Stimulated activated naive CD8-positive, alpha-beta T cell treated with anti-CD3 and anti-CD28 coated beads, Interleukin-15, amount 100 ng/mL, for 72 hours (primary cell): ENCODE measurements at places on chromosomes 2 and 18.

GRCh38 chr2:232890896-232891601, 21.0 kb downstream of the SNORC start:
- no peak for DNase-seq

- DNase-seq = no peak
Measured at GRCh38 chr18:47931718-47932103, 1.3 kb upstream of the SMAD2 start.

DNA sequence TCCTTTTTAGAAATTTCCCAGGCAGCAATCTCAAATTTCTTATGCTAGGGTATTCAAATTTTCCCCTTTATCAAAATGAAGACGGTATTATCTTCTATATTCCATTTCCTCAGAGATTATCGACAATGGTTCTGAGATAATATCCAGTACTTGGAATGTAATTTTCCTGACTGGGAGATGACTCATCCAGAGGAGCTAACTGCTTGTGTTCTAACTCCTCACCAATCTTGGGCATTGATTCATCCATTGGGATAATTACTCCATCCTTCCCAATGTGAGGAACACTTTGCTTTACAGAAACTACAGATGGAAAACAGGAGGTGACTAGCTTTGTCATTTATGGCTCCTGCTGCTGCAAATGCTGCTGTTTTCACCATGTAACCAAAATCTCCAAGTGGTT, 239.4 kb upstream of the LYPD1 start:
- no peak for DNase-seq

DNA sequence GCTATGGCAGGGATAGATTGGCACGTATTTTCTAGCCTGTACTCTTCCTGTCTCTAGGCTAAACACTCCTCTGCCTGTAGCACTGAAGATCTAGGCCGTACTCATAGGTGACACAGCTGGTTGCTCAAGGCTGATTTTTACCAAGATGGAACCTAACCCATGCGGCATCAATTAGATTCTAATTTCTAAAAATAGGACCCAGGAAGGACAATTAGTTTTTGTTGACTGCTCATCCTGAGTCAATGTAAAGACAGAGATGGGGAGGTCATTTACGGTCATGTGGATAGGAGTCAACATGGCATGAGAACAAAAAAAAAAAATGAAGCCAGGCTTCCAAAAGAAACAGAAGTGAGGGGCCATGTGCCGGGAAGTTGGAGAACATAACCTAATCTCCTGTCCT, 360.7 kb upstream of the ETAA1 start:
- DNase-seq = no peak

DNA sequence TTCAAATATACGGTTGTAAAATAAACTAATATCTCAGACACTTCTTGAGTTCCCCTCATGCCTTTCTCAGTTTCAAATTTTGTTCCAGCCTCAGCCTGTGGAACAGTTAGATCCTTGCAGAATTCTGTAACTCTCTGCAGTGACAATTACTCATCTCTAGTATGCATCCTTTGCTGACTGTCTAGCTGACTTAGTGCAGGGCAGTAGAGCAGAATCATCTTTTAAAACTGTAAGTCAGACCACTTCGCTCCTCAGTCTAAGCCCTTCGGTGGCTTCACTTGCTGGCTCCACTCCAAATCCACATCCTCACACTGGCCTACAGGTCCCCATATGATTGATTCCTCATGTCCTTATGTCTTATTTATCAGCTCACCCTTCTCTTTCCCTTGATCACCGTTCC, 164.1 kb upstream of the ZSWIM2 start:
- DNase-seq = no peak

GRCh38 chr2:73896362-73897239, 3.8 kb downstream of the ACTG2 start:
- DNase-seq = peak; percentile 42

GRCh38 chr2:191128172-191128910, 22.5 kb downstream of the STAT4 start:
- no peak for DNase-seq

DNA sequence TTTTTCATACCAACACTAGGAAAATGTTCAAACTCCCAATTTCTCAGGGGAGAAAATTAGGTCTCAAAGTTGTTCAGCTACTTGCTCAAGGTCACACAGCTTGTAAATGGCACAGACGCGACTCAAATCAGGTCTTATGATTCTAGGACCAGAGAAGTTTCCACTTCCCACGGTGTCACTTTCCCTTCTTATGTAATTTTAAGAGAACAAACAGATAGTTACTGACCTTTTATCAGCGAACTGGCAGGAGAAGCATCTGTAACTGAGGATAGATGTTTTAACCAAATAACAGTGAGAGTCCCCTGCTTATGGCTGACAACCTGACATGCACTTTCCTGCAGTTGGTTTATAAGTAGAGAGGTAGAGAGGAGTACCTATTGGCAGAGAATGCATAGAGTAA, 2.1 kb upstream of the KCNJ3 start:
- no peak for DNase-seq

- DNase-seq = no peak
Measured at GRCh38 chr2:208118918-208119317, 5.4 kb downstream of the CRYGD start.

DNA sequence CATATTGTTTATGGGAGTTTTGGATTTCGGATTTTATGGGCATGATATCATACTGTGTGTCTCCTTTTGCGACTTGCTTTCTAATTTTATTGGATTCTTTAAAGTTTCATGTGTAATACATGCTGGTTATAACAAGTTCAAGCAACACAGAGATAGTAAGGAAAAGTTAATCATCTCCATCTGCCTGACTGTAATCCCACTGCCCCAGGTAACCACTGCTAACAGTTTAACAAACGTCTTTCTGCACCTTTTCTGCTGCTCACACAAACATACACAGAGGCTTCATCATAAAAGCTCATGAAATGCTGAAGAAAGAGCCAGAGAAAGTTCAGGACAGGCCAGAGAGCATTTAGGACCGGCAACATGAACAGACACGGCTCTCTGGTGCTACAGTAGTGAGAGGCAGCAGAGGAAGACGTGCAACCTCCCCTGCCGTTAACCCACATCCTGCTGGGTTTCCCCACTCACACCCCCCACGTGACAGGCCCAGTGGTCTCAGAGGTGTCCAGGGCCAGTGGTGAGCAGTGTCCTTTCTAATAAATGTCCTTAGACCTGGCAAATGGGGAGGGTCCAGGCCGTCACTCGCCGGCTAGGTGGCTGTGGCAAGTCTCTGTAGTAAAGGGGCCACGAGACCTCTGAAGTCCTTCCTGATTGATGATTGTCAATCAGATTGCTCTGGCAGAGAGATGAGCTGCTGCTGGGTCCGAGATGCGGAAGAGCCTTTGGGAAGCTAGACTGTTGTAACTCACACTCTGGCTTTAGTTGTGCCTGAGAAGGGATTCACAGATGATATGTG, 43.0 kb upstream of the SLC1A4 start:
- peak; percentile 66 for DNase-seq

- DNase-seq = no peak
Measured at GRCh38 chr2:240563951-240564560, 3.9 kb downstream of the DUSP28 start.

DNA sequence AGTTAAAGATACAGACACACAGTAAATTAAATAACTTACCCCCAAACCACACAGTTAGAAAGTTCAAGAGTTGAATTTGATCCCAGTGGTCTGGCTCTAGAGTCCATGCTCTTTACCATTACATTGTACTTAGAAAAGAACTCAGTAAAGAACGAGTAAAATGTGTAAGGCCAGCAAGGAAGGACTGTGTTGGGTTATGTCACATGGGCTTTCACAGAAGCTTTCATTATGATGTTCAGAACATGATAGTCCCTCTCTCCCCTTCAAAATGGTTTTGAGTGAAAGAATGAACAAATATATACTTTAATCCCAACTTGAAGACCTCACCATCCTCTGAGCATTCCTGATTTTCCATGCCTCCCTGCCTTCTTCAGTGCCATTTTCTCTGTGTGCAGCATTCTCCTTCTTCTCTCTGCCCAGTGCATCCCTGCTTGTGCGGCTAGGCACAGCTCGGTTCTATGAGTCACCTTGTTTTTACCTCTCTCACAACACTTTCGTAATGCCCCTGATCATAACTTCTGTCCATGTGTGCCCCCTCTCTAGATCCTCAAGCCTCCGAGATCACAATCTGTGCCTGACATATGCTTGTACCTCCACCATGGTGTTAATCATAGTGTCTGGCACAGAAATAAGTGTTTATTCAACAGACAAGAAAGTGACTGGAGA, 22.0 kb downstream of the RASGRP3 start:
- DNase-seq = no peak

DNA sequence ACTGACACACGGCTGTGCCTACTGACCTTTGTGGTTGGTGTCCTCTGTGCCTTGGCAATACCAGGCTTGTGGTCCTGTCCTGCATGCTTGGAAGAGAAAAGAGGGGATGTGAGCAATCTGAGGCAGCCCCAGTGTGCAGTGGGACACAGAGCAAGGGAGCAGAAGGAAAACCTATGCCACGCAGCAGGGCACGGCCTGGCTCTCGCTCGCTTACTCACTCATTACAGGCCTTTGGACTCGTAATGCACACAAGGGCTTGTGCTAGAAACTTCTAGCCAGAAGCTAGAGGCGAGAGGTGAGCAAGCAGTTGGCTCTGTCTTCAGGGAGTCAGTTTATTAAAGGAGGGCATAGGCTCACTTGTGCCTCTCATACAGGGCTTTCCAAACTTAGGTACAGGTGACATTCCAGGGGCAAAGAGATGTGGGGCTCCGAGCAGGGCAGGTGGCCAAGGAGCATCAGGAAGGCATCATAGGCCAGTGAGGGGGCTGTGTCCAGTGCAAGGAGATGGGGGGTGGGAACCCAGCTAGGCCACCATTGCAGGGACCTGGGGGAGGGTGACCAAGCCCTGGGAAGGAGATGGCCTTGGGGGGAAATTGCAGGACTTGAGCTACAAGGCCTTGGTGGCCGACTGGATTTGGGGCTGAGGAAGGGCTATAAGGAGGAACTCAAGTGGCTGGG, 100.8 kb downstream of the DYSF start:
- no peak for DNase-seq
